Stimulated activated CD4-positive, alpha-beta T cell treated with anti-CD3 and anti-CD28 coated beads, Interleukin-2, amount 100 ng/mL, for 48 hours (primary cell): ENCODE measurements at places on chromosomes 5 and 9.
A peak's percentile ranks its signal among the peaks of the same experiment; 100 is the strongest.

- DNase-seq: no peak
These were observed 297.6 kb downstream of the NTRK2 start for GRCh38 chr9:84966876-84967830.

DNA sequence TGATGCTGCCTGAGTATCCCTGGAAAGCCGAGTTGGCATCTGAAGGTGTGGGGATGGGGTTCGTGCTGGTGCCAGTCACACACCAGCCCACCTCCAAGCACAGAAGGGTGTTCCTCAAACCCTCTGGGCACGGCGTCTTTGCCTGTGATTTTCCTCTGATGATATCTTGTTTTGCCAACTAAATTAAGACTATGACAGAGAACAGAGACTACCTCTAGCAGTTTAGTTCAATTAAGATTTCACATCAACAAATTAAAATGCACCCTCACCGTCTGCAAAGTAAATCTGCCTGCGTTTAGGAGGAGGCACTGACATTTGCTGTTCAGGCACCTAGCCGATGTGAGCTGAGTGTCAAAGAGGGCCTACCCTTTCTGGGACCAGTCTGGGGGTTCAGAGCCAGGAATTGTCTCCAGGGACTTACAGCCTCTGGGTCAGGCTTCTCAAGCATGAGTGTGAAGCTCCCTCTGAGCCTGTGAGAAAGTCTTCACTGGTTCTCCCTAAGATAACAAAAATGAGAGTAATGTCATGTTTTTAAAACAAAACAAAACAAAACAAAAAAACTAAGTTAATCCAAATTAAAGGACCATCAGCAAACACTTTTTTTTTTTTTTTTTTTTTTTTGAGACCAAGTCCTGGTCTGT, 55.4 kb upstream of the CTNNA1 start:
- DNase-seq: no peak

DNA sequence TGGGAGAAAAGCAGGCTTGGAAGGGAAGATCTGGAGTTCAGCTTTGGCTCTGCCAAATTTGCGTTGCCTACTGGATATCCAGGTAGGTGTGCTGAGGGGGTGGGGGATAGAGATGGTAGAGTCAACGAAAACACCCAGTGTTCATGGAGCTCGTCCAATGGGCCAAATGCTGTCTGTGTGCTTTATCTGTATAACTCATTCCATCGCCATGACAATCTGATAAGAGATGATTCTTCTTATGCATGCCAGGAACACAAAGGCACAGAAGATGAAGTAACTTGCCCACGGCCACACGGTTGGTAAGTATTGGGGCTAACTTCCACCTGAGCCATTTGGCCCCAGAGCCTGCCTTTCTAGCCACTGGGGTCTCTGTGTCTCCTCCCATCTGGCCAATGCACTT, 53.2 kb downstream of the BOD1 start:
- DNase-seq: no peak

DNA sequence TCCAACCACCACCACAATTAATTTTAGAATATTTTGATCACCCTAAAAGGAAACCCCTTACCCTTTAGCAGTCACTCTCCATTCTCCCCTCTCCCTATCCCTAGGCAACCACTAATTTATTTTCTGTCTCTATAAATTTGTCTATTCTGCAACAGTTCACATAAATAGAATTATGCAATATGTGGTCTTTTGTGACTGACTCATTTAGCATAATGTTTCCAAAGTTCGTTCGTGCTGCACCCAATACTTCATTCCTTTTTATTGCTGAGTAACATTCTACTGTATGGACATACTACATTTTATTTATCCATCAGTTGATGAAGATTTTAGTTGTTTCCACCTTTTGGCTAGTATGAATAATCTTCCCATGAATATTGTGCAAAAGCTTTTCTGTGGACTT, 18.2 kb upstream of the CDC20B start:
- DNase-seq: no peak

DNA sequence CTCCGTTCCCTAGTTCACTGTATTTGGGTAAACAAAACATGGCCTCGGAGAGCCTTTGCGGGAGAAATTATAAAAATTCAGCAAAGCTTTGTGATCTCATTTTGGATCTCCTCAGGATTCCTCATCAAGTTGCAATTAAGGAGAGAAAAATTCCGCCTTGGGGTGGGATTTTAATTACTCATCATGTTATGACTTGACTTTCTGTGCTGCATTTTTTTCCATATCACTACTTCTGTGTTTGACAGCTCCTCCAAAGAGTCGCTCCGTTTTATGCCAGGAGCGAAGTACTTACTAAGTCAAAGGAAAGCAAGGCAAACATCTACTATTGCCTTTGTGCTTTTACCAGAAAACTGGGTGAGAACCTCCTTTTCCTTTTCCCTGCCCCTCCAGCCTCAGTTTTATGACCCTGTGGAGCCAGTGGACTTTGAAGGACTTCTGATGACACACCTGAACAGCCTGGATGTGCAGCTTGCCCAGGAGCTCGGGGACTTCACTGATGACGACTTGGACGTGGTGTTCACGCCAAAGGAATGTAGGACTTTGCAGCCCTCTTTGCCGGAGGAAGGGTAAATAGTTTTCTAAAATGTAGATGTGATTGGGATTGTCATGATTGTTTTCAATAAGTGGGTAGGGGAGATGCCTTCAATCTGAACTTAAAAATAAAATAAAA, 71.5 kb downstream of the DOCK8 start:
- no peak for DNase-seq

DNA sequence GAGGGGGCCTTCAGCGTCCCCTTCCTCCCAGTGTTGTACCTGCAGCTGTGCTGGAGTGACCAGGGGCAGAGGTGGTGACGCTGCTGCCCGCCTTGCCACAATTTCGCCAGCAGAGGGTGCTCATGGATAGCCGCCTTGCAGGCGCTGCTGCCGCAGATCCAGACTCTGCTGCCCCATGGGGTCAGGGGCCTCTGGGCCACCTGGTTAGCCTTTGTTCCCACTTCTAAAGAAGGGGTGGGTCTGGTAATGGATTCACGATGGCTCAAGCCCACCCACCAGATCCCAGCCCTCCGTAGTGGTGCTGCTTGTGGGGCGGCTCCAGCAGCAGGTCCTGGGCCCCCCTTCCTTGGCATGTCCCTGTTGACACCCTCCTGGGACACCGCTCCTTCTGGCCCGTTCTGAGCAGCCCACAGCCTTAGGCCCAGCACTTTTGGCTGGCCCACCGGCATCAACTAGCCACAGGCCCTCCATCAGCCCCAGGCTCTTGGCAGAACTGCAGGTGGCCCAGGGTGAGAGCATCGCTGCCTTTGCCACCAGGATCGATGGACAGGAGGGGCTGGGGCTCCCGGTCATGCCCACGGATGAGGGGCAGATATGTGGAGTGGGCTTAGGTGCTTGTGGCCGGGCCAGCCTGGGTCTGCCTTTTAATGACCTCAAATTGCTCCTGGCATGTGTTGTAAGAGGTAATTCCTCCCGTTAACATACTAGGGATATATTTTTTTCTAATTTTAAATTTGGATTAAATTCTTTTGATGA, 57.2 kb downstream of the COL5A1 start:
- peak; percentile 54 for DNase-seq

DNA sequence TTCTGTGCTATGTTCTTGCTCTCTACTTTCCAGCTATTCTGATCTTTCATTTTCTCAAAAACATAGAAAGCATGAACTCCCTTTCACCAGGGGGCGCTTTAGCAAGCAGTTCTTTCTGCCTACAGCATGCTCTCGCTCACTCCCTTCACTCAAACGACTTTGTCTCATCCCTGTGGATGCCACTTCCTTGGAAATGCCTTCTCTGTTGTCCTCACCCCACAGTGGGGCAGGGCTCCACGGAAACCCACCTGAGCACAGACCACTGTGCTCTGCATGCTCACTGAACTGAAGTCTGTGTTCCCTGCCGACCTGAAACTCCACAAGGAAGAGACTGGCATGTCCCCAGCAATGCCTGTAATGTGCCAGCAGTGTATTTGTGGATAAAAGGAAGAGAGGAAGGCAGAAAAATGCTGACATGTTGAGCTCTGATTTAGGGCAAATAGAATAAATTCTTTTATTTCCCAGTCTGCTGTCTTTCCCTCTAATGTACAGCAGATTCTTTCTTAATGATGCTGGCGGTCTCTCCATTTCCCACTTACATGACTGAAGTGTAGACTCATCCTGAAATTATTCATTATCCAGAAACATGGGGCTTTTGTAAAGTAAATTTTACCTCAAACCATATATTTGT, 4.9 kb upstream of the ROR2 start:
- peak; percentile 30 for DNase-seq

DNA sequence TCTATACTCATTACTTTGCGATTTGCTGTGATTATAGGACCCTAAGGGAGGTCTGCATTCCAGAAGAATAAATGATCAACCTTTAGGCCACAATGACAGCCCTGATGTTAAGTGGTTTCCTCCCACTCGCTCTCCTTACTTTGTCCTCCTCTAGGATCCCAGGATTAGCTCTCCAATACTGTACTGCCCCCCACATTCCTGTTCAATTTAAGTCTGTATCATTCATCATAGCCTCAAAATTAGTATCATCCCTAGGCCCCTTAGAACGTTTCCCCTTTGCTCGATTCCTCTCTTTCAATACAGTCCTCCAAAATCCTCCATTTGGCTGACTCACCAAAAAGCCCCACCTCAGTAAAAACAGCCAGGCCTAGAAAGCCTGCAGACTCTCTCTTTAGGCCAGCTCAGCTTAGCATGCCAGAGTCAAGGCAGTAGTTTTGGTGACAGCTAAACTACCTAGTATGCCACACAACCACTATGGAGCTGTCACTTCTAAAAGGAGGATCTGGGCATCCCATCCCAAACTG, 24.4 kb downstream of the RNF145 start:
- peak; percentile 19 for DNase-seq

- no peak for DNase-seq
These were observed 132.1 kb downstream of the COL23A1 start for GRCh38 chr5:178458140-178458539.

GRCh38 chr5:77683171-77683732, 44.7 kb upstream of the OTP start:
- DNase-seq: no peak

DNA sequence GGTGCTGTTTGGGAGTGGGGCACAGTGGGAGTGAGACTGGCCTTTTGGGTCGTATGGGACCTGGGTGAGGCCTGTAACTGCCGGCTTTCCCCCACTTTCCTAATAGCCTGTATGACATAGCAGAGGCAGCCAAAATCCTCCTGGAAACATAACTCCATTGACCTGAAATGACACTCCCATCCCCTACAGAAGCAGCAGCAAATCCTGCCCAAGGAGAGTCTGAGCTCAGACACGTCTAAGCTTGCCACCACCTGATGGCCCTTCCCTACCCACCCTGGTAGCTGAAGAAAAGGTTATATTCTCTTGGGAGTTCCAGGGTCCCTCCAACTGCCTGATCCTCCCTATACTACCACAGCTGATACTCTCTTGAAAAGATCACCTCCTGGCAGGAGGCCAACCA, 179.8 kb upstream of the ARRDC3 start:
- DNase-seq: no peak

DNA sequence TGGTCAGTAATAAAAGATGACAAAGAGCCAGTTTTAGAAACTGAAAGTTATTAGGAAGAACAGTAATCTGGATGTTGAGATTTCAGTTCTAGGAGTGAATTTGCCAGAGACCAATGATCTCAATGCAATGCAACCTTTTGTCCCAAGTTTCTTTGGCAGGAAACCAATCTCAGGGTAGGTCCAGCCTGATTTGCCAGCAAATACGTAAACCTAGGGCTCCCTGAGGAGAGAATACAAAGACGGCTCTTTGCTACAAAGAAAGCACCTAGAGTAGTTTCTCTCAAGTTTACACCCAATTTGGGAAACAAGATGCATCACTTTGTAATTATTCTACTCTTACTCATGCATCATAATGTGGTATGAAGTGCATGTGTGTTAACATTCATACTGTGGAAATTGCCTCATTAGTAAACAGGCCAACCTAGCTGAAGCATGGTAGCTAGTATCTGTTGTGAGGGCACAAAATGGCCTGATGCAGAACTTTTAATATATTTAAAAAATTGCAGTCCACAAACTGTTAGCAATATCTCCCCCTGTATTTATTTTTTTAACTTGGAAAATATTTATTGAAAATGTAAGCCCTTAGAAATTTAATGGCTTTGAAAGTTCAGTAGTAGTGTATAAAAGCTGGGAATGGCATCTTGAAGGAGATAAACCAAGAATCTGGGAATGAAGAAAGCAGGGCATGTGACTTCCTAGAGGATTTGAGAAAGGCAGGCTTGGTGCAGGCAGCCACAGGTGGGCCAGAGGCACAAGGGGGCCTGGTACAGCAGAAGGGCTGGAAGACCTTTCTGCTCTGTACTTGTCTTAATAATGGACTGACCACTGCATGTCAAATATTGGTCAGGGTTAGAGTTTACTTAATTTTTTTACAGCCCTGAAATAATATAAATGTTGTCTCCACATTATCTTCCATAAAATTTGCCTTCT, 59.5 kb downstream of the MAST4 start:
- DNase-seq: no peak

DNA sequence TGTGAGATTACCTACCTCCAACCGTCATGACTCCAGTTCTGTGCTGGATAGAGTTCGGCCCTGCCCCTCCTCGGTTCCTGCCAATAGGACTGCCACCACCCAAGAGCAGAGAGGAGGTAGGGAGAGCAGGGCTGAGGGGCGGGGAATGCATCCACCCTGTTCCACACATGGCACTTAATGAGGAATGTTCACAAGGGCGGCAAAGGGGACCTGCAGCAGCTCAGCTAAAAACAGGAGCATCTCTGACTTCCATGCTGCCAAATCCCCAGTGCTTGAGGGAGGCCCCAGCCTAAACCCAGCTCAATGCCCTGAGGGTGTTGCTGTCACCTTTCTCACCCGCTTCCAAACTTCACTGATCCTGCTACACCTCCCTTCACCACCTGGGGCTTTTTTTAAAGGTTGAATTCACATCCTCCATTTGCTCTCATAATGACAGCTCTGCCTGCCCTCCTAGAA, 7.8 kb upstream of the DELE1 start:
- DNase-seq: no peak

- DNase-seq: no peak
These were observed 114.7 kb upstream of the ADAMTS19 start for GRCh38 chr5:129345213-129345924.
